ENCODE measurements at places on chromosomes 7 and 10. TPM values are rescaled to one million over a fixed set of nuclear protein-coding genes. Genes with fewer than 3 reads are reported as not detected.

- DNase-seq, result no peak
Observed at GRCh38 chr7:80537091-80537490, 25.2 kb upstream of the GNAT3 start.

- no peak for DNase-seq
Observed at GRCh38 chr7:42805601-42806000, 106.3 kb downstream of the C7orf25 start.

- DNase-seq, result no peak
Observed at GRCh38 chr10:124387078-124387874, 31.4 kb downstream of the OAT start.

DNA sequence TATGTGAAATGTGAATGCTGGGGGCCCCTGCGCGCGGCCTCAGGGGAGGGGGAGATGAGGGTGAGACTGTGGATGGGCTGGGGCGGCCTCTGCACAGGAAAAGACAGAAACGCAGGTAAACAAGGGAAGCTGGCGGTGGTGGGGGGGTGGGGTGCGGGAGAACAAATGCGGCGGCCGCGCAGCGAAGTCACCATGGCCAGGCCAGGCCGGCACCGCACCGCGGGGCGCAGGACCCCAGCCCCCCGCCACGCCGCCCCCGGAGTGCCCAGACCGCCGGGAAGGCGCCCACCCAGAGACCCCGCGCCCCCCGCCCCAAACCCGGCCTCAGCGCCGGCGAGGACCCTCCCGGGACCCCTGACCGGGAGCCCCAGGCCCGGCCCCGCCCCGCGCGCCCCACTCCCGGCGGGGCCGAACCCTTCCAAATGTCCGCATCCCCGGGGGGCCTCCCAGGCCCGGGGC lies 14.5 kb upstream of the DNAAF5 start:
- DNase-seq, result no peak

DNA sequence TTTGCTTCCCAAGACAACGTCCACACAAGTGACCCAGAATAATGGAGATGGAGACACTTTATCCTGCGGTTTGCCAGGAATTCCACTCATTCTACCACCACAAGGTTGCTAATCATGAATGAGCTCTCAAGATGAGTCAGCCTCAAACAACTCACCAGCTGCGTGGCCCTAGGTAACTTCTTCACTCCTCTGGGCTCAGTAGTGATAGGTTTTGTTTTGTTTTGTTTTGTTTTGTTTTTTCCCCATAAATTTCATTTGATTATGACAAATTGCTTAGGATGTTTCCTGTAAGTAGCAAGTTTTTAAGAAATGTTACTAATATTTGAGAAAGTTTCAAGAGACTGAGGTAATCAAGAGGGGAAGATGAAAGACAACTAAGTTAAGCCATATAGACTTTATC lies 286.8 kb downstream of the PARD3 start:
- peak; percentile 92 for DNase-seq

GRCh38 chr7:116365797-116366196 lies 133.7 kb upstream of the CAV2 start:
- DNase-seq, result no peak

DNA sequence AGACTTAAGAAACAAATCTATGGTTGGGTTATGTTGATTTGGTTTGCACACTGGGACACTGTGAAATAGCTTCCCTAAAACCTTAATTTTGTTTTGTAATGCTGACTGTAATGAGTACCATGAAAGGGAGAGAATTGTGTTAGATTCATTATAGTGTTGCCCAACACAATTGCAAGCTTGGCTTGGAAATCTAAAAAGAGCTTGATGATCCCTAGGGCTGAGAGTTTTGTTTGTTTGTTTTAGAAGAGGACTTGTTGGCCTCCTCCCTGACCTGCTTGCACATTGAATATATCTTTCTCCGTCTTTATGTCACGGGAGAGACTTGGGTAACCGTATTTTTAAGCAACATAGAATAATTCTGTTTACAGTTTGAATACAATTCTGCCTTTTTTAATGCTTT lies 410.1 kb downstream of the ARL4A start:
- DNase-seq, result no peak

- no peak for DNase-seq
Observed at GRCh38 chr10:101896225-101896877, 52.8 kb upstream of the KCNIP2 start.

DNA sequence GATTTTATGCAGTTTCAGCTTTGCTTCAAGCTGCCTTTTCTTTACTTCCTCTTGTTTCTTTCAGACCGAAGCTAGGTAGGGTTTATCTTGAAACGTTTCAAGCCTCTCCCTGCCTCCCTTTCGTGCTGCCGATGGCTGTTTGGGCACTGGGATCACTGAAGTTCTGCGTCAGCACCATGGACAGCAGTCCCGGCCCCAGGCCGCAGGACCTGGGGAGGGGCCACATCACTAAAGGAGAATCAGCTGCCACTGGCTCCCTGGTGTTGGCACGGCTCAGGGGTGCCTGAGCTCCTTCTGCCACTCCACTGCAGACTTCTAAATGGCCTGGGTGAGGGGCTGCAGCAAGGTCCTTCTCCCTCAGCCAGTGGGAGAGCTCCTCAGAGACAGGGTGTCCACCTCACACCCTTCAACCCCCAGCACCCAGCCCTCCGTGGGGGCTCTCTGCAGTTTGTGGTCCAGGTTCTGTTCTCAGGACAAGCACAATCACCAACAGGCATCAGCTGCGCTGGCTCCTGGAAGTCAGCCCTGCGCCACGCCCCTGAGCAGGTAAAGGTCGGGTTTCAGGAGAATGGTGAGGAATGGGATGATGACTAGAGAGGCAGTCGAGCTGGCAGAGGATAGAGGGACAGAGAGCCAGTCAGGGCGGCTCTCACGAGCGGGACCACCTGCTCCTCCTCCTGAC lies 387.2 kb downstream of the TCERG1L start:
- DNase-seq, result no peak

DNA sequence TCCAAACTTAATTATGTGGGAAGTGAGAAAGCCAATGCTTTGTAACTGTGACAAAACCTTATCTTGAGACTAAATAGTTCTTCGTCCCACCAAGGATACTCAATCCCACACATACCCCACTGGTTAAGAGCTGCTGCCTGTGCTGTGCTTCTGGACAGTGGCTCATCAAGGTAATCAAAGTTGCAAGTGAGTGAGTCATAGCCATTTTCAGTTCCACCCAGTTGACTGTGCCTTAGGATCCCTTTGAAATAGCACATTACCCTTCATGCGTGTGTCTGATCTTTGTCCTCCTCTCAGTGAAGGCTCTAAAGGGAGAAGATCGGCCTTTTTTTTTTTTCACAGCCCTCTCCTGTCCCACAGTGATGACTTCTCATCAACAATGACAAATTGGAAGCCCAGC lies 706.0 kb upstream of the AUTS2 start:
- DNase-seq, result peak; percentile 10

GRCh38 chr10:48496831-48497779 lies 107.8 kb downstream of the ARHGAP22 start:
- DNase-seq, result peak; percentile 79

- DNase-seq, result peak; percentile 92
Observed at GRCh38 chr10:129105266-129105665, 361.8 kb upstream of the MGMT start.

- DNase-seq, result peak; percentile 60
Observed at GRCh38 chr7:22348379-22348778, 8.6 kb downstream of the RAPGEF5 start.

GRCh38 chr7:75925717-75926435 lies 10.9 kb downstream of the POR start:
- DNase-seq, result no peak

DNA sequence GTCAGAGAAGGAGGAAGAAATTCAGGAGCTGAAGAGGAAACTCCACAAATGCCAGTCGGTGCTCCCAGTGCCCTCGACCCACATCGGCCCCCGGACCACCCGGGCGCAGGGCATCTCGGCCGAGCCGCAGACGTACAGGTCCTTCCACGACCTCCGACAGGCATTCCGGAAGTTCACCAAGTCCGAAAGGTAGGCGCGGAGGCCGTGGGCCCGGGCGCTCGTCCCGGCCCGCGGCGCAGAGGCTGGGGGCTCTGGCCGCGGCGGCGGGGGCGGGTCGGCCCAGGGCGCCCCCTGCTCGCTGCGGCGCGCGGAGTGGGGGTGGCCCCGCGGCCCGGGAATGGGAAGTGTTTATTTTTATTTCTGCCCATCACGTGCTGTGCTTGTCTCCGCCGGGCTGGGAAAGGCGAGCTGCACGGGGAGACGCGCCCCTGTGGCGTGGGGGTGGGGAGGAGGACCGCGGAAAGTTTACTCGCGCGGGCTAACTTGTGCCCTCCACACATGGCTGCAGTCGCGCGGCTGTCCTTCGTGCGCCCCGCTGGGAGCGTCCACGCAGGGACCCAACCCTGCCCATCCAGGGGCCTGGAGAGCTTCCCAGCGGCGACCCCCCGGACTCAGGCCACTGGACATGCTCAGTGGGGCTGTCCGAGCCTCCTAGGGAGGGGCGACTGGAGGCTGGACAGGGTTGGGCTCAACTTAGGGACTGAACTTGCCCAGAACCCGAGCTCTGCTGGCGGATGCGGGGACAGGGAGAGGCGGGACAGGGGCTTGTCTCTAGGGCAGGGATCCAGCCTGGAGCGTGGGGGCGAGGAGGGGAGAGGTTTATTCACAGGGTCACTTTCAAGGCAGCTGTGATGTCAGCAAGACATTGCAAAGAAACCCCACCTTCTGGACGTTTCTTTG lies 82.6 kb upstream of the PRKG1 start:
- DNase-seq, result peak; percentile 77

DNA sequence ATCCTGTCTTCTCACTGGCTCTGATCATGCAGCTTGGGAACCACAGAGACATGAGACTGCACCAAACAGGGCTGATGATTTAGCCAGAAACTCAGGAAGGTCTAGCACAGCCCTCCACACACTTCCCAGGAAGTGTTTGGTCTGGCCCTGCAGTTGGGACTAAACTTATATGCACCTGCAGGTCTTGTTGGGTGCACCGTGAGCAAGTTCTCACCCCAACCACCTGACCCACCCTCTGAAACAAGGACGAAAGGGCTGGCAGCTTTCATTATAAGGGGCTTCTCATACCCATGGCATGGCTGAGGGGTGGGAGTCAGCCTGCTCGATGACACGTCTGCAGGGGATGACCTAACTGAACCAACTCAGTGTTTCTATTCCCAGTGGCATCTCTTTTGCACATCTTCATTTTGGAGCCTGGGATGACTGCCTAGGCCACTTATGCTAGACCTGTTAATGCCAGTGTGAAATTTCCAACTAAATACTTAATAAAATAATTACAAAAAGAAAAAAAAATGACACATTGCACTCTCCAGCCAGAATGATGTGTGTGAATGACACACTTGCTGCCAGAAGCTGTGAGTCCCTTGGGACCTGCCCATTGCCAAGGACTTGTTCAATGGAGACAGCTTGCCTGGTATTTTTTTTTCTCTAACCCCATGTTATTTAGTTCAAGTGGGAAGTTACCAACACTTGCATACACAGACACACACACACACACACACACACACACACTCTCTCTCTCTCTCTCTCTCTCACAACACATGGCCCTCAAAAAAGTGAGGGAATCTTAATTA lies 102.6 kb downstream of the NEURL1 start:
- DNase-seq, result no peak

GRCh38 chr7:104112623-104113022 lies 95.2 kb downstream of the ORC5 start:
- no peak for DNase-seq

- DNase-seq, result peak; percentile 21
Observed at GRCh38 chr7:140551355-140552239, 72.3 kb upstream of the MKRN1 start.

DNA sequence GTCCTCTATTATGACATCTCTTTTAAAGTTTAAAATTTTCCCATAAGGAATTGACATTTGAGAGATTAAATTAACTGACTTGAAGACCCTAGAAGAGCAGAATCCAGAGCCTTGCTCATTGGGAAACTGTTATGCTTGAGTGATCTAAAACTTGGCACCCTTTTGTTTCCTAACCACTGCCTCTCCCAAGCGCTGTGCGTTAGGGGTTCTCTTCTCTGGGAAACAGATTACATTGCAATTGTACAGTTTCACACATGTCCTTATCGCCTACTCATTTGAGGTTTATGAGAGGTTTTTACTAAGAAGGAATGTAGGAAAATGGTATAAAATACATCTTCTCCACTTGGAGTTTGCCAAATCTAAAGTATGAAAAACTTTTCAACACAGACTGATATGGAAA lies 126.8 kb upstream of the AMPH start:
- DNase-seq, result peak; percentile 5

DNA sequence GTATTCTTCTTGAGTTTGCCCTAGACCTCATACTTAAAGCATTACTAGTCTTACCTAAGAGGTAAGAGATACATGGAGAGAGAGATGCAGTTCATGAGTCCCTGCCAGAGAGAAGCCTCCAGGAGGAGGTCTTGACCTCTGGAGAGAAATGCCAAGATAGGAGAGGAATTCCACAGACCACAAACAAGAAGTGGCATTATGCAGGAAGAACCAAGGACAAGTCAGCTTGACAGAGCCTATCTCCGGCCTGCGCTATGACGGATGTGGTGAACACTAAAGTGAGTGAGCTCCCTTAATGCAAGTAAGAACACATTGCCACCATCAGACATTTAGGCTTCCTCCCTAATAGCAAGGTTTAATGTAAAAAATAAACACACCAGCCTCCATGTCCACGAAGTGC lies 27.9 kb upstream of the COL1A2 start:
- no peak for DNase-seq

GRCh38 chr10:131983780-131984179 lies 2.1 kb upstream of the BNIP3 start:
- DNase-seq, result peak; percentile 73

DNA sequence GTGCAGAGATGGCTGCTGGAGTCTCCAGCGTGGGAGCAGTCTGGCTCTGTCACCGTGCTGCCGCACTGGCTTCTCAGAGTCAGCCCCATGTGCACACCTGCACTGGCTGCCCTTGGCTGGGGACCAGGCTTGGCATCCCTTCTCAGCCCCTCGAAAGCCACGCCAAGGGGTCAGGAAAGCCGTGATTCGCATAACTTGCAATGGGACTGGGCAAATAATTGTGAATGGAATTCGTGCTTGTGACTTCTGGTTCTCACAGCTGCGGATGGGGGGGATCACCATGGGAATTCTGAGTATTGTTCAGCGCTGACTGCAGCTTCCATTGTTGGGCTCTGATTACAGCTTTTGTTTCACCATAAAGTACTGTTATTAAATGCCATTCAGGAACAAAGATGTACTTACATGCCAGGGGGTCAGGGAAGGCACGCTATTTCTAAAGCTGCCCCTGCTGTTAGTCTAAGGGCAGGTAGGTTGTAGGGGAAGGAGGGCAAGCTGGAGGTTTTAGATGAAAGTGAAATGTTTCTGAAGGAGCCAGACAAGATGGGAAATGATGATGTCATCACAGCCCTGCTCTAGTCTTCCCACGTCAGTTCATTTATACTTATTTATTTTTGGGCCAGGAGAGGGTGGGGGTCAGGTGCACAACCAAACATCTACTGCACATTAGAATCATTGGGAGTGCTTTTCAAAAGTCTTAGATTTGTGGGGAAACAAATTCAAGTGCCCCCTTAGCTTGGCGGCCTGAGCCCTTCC lies 5.8 kb upstream of the PLEKHA1 start:
- peak; percentile 12 for DNase-seq

Gene TMEM178B
- total RNA-seq, result not detected

Gene STMP1
- total RNA-seq, result 29.8 TPM

Gene PTPRE
- total RNA-seq, result 0.09 TPM

Gene PRRT4
- 0.27 TPM for total RNA-seq

Gene ELOVL3
- total RNA-seq, result 0.09 TPM

Gene SLC26A3
- total RNA-seq, result not detected
